Thyroid gland (tissue), 4 donors: ENCODE measurements at places on chromosomes 5 and 9. TPM values are rescaled to one million over a fixed set of nuclear protein-coding genes. Genes with fewer than 3 reads are reported as not detected.

Gene IRGM
- not detected for total RNA-seq

Gene FGF10
- 35.6 TPM for total RNA-seq

Gene SLC25A48
- total RNA-seq = not detected

Gene TOMM5
- total RNA-seq = 104 TPM

Gene PCDHGA3
- 3.0 TPM for total RNA-seq

Gene KIF20A
- total RNA-seq = 2.6 TPM

Gene ARL15
- 25.4 TPM for total RNA-seq

Gene FOXD4L3
- total RNA-seq = not detected

Gene CKMT2
- total RNA-seq = 24.4 TPM

Gene NIPAL4
- total RNA-seq = not detected

Gene GRIN3A
- total RNA-seq = not detected
